ENCODE measurements at places on chromosomes 4 and X.

DNA sequence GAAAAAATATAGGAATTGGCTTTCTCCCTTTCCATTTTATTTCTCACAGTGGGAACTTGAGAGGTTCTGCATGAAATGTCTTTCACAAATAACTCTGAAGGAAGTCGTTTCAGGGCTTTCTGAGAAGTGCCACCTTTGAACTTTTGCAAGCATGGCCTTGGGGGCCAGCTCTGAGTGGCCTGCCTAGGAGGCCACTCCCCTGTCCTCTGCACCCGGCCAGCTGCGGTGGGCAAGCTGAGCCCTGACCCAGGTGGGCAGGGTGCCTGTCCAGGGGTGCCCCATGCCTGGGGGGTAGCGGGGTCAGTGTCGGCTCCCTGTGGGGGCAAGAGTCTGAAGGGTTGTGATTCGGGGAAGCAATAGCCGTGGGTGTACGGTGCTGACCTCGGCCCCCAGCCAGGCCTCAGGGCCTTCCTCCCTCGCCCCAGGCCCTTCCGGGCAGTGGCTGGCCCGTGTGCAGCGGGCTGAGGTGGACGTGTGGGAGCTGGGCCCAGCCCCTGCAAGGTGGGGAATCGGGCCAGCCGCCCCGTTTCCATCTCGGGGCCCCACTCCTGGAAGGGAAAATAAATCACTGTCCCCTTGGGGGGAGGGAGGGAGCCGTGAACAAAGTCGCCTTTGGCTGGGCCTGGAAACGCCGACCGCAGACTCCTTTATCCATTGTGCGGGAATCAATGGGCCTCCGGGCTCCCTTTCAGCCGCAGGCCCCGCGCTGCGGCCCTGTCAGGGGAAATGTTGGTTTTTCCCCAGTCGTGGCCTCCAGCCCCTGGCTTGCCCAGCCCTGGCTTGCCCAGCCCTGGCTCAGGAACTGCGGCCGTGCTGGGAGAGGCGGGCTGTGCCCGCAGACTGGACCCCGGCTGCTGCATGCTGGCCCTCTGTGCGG, 3.1 kb downstream of the FGFRL1 start:
- ATAC-seq: no peak

DNA sequence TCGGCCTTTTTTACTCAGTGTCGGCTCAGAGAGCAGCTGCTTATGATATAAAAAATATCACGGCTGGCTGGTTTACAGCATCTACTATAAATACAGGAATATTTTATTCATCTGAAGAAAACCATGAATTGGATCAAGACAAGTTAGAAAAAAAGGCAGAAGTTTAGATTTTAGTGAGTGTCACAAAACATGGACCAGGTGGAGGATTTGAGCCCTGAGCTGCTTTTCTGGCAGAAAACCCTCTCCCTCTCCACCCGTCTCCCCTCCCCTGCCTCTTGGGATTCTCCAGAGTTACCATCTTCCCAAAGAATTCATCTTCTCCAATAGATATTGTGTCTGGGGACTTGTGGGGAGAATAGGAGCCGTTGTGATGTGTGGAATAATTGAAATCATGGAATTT, 142.8 kb upstream of the RAI2 start:
- ATAC-seq: no peak

DNA sequence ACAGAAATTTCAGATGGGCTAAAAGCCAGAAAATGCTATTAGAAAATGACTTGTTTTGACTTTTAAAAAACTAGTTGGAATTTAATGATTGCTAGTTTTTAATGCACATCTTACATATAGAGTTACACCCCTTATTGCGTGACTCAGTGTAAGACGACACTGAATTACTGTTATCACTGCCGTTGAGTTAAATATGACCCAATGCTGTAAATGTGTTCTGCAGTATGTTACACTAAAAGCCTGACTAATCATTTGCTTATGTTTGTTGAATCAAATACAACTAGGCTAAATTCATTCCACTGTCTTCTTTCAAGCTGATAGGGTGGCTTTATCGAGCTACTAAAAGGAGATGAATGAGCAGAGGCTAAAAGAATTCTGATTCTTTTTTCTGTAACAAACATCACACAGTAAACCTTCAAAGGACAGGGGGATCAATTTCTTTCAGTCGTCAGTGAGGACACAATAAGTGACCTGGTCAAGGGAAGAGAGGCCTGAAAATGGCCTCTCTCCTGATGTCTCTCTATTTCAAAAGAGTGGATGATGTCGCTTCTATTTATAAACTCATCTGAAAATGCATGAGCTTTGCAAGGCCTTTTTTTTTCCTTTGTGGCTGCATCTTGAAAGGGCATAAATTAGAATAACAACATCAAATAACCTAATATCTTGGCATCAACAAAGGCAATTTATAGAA, 142.2 kb upstream of the KCNIP4 start:
- ATAC-seq: no peak

DNA sequence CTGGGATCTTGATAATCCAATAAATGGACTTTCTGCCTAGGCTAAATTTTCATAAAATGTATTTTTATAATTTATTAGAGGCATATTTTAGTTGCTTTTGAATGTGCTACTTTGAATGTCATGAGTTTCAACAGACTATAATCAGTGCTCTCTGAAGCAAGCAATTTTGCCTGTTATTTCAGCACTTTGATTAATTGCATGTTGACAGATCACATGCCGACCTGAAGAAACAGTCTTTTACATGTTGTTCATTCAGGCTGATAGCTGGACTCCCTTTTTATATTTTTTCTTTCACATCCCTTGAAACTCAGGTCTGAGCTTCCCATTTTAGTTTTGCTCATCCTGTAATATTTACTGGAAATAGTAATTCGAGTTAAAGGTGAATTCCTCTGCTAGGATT, 341.0 kb downstream of the NAP1L3 start:
- ATAC-seq: no peak

DNA sequence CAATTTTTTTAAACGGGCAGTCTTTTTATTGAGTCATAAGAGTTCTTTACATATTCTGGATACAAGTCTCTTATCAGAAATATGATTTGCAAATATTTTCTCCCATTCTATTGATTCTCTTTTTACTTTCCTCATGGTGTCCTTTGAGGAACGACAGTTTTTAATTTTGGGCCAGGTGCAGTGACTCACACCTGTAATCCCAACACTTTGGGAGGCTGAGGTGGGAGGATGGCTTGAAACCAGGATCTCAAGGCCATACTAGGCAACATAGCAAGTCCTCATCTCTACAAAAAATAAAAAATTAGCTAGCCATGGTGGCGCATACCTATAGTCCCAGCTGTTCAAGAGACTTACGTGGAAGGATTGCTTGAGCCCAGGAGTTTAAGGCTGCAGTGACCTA, 66.1 kb upstream of the RGN start:
- ATAC-seq: no peak

DNA sequence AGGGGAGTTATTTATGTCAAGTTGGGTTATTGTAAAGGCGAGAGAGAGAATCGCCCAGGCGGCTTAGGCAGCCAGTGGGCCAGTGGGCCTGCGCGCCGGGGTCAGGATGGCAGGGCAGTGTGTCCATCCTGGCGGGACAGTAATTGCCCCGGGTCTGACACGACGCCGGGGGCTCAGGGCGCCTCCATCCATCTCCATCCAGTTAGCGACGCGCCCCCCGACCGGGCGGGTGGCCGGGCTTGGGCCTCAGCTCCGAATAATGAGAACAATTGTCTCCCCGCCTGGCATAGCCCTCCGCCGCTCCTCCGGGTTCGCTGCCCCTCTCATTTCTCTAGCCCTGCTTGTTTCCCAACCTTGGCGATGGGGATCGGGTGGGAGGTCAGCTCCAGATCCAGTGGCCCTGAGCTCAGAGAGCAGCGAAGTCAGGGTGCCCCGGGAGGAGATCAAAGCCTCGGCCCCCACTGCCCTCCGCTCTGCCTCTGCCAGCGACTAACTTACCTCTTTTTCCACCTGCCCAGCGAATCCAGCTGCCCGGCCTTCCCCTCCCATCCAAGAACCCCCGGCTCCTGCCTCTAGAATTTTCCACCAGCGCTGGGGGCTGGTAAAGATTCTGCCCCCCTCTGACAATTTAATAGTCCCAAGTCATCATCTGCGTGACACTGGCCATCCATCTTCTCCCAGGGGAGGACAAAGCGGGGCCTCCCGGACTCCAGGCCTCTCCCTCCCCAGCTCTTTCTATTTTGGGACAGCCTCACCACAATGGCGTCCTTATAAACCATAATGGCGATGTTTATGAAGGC, 56.9 kb upstream of the TMEM33 start:
- no peak for ATAC-seq

DNA sequence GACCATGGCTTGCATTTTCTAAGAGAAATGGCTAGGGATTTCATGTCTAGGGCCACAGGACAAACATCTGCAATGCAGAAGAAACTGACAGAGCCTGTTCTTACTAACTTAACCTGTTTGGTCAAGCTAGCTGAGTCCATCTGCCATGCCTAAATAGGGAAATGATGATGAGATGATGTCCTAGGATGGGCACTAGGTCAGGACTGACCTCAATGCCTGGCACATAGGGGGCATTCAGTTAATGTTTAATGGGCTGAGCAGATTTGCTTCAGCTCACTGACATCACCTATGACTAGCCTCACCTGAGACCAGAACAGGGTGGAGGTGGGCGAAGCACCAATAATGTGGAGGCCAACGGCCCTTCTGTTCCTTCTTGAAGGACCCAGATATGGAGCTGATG, 174.2 kb upstream of the SCML1 start:
- peak; percentile 31 for ATAC-seq

- ATAC-seq: no peak
Observed at GRCh38 chr4:47718696-47719095, 119.2 kb downstream of the CORIN start.

Data from esophagus mucosa (tissue), 1 donor.